ENCODE measurements at places on chromosomes 6 and 20.

DNA sequence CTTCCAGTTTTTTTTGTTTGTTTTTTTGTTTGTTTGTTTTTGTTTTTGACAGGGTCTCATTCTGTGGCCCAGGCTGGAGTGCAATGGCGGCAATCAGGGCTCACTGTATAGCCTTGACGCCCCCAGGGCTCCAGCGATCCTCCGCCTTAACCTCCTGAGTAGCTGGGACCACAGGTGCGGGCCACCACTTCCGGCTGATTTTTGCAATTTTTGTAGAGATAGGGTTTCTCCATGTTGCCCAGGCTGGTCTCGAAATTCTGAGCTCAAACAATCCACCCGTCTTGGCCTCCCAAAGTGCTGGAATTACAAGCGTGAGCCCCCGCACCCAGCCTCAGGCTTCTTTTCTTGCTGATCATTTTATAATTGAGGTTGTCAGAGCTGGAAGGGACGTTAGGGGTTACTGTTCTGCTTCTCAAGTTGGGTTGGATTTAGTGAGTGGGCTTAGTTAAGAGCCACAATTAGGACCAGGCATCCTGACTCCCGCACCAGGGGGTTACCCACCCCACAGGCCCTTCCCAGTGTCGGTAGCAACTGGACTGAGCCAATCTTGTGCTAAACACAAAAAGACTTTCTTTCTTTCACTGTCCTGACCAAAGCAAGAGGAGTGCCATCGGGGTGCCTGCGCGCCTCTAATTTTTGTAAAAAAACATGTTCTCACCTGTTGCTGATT lies 13.1 kb upstream of the ZSCAN9 start:
- no peak for DNase-seq

GRCh38 chr20:37257988-37258387 lies 3.6 kb downstream of the GHRH start:
- peak; percentile 45 for DNase-seq

DNA sequence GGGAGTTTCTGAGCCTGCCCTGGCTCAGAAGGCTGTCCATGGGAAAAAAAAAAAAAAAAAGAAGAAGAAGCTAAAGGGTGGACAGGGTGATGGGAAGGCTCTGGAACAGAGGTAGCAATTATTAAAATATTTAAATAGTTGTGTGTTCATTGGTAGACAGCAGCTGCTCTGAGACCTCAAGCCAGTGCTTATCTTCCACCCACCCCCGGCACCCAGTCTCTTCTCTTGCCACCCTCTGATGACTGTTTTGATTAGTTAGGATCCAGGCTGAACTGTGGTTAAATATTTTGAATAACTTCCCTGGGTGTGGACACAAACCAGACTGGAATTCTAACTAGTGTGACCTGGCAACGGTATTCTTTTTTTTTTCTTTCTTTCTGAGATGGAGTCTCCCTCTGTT lies 16.9 kb upstream of the SRSF3 start:
- no peak for DNase-seq

DNA sequence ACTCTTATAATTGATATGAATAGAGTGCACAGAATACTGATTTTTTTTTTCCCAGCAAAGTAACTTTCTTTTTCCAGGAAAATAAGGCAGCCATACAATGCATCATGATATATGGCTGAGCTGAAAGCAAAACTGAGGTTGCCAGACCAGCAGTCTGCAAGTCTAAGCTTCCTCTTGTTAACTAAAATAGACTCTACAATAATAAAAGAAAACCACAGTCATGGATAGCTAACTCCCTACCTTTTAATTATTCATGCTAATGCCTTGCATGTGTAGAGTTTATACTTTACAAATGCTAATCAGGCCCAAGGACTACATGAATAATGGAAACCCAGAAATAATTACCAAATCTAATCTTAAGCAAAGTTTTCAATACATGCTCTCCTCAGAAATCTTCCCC lies 47.4 kb downstream of the MAP7 start:
- no peak for DNase-seq

- no peak for DNase-seq
Measured at GRCh38 chr20:21534886-21535285, 21.0 kb upstream of the NKX2-2 start.

DNA sequence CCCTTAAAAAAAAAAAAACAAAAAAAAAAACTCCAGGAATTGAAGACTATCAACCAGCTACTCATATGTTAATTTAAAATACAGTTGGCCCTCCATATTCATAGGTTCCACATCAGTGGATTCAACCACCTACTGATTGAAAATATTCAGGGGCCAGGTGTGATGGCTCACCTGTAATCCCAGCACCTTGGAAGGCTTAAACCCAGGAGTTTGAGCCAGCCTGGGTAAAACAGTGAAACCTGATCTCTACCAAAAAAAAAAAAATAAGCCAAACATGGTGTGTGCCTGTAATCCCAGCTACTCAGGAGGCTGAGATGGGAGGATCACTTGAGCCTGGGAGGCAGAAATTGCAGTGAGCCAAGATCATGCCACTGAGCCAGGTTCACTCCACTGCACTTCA lies 72.4 kb upstream of the SMIM8 start:
- no peak for DNase-seq

- no peak for DNase-seq
Measured at GRCh38 chr6:15166121-15166520, 79.7 kb upstream of the JARID2 start.

GRCh38 chr20:50020288-50020687 lies 37.5 kb downstream of the SNAI1 start:
- no peak for DNase-seq

DNA sequence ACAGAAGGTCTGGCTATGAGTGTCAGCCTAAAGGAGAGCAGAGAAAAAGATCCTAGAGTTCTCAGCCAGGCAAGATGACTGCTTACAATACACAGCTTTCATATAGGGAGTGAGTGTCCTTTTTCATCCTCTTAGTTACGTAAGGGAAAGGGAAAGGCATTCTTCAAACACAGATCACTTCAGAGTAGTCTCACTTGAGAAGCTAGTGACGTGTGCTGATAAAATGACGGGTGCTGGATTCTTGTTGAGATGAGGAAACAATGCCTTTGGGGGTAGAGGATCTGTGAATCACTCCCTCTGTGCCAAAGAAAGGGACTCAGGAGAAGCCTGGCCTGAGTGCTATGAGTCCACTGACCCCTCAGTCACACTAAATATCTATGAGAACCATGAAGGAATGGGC lies 117.3 kb downstream of the QRSL1 start:
- no peak for DNase-seq

DNA sequence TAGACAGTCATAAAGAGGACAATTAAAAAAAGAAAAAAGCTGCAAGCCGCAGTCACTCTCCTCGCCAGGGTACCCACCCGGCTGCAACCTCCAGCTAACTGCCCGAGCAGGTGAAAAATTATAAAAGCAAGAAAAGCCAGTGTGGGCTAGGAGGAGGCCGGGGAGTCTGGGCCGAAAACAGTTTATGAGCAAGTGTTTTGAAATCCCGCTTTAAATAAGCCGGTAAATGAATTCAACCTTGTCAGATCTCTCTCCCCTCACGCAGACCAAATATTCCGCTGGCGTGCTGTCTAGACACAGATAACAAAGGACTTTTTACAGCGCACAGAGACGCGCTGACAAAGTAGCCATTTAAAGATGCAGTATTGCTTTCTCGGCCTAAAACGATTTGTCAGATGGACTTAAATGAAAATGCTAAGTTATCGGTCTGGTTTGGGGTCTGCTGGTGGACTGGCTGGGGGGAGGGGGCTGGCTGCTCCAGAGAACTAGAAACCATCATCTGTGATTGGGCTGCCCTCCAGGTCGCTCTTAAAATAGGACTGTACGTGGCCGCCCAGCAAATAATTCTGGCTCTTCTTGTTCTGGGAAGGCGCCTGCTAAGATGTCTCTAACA lies 24.6 kb downstream of the PMEPA1 start:
- no peak for DNase-seq

DNA sequence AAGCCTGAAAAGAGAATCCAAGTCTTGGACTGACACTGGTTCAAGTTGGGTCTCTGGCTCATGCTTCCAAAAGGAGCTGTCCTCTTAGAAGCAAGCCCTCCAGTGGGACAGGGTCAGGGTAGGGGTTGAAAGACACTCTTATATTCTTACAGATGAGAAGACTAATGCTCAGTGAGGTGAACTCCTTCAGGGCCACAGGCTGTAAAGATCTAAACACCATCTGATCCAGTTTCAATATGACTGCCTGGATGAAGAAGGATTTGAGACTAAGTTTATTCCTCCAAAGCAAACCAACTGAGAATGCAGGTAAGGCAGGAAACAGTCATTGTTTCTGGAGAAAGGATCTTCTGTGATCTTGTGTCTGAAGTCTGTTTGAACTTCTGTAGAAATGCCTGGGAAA lies 99.0 kb upstream of the TAB2 start:
- no peak for DNase-seq

- DNase-seq, result no peak
Measured at GRCh38 chr6:127302728-127303660, 36.3 kb downstream of the RNF146 start.

GRCh38 chr6:147738099-147738498 lies 229.6 kb downstream of the SAMD5 start:
- no peak for DNase-seq

GRCh38 chr6:87174078-87174579 lies 18.8 kb downstream of the ZNF292 start:
- no peak for DNase-seq

DNA sequence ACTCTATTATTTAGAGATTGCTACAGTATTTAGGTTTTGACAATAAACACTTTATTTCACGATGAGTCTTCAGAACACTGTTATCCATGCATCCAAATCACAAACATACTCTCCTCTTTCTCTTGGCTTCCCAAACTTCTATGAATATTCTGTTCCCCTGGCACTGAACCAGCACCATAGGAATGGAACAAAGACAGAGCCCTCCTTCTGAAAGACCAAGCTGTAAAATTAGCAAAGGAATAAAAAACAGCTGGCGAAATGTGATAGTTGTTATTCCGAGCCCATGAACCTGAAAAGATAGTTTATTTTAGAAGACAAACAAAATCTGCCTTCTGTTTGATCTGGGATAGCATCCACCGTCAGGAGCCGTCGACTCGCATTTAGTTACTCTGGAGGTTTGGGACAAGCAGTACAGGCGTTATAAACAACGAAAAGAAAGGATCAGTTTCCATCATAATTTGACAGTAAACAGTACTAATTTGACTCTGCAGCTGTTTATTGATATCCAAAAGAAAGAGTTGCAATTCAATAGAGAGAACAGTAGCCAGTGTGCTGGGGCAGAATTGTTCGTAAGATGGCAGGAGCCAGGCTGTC lies 161.4 kb downstream of the CLIC5 start:
- peak; percentile 17 for DNase-seq

DNA sequence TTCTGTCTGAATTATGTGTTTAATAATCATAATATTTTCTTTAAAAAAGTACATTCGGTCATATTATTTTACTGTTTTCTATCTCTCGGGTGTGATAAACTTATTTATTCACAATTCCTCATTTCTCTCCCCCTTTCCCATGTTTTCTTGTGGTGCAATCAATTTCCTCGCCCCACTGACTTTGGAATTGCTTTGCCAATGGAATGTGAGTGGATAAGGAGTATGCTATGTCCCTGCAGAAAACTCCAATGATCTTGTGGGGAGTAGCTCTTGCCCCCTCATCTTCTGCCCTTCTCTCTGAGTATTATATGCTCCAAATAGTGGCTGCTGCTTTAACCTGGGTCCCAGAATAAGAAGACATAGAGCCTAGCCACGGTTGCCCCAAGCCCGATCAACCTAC lies 64.1 kb downstream of the HMGN3 start:
- DNase-seq, result no peak

DNA sequence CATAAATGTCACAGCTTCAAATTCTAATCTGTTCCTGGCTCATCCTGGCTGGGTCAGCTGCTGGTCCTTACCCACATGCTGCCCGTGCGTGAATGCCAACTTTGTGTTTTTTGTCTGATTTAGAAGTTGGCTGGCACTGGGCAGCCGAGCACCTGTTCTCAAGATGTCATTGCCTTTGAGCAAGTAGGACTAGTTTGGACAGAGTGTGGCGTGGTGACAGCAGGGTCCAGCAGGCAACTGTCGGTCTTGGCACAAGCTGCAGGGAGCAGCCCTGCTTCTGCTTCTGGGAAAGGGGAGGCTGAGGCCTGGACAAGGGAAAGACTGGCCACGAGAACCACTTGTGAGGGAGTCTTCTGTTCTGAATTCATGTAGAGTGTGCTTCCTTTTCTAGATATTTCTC lies 26.4 kb upstream of the ADRM1 start:
- no peak for DNase-seq

DNA sequence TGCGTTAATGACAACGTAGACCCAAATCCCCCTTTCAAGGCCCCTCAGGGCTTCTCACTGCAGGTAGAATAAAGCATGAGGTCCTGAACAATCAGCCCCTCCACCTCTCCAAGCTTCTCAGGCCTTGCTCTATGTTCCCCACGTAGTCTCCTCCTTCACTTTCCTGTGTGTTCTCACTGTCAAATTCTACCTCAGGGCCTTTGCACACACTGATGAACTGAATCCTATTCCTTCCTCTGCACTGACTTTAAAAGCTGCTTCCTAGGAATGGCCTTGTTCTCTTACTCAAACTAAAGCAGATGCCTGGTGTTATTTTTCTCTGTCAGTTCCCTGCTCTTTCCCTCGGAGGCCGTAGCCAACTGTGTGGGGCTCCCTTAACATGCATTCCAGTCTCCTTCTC lies 66.8 kb upstream of the EDN1 start:
- no peak for DNase-seq

DNA sequence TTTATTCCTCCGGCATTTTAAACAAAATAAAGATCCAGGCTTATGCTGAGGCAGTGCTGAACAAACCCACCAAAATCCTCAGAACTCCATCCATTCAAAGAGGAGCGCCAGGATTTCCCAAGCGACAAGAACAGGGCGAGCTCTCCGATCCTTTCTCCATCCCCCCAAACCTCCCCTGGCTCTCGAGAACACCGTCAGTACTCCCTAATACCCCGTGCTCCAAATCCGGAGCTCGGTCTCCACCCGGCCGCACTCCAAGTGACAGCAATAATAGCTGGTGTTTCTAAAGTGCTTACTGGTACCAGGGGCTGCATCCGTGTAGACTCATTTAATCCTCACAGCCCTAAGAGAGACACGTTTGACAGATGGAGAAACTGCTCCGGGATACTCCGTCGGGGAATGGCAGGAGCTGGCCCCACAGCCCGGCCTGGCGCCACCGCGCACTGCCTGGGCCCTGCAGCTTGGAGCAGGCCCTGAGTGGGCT lies 277.1 kb upstream of the QKI start:
- DNase-seq, result no peak
